ENCODE measurements at places on chromosomes 16 and 17.

DNA sequence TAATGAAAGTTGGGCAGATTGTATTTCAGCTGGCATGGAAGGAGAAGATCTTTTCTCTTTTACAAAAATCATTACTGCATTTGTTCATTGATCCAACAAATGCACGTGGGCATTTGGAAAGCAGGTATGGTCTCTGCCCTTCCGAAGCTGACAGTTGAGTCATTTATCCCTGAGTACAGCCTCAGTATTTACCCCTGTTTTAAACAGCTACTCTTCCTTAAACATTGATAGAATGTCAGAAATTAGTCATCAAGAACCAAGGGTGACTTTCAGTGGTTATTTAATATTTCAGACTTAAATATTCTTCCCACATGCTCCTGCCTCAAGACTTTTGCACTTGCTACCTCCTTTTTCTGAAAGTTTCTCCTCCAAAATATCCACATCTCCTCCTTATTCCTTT lies 226.7 kb upstream of the HSBP1 start:
- DNase-seq, result no peak

GRCh38 chr16:19210280-19210924 lies 42.4 kb downstream of the SYT17 start:
- no peak for DNase-seq

DNA sequence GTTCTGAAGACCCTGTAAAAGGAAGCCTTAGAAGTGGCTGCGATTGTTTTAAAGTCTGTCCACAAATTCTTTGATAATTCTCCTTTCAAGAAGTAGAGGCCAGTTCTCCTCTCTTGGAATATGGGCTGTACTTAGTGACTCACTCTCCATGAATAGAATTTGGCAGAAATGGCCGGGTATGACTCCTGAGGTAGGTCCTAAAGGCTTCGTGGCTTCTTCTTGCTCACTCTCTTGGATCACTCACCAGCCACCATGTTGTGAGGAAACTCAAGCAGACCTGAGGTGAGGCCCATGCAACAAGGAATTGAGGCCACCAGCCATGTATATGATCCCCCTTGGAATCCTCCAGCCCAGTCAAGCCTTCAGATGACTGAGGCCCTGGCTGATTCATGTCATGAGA lies 75.8 kb downstream of the WWOX start:
- DNase-seq, result no peak

DNA sequence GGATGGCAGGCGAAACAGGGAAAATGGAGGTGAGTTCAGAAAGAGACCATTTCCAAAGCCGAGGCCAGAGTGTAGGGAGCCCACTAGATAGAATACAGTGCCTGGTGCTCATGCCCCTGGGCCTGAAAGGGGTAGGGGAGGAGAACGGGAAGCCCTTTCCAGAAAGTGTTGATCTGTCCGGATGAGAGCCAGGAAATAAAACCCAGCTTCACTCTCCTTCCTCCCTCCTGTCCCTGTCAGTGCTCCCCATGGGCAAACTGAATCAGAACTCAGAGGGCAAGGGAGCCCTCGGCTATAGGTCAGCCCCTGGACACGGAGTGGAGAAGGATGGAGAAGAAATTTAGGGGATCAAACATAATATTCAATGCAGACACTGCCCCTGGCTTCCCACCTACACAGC lies 57.7 kb upstream of the RPL38 start:
- no peak for DNase-seq

GRCh38 chr16:27840311-27841060 lies 223.0 kb downstream of the GSG1L start:
- no peak for DNase-seq

DNA sequence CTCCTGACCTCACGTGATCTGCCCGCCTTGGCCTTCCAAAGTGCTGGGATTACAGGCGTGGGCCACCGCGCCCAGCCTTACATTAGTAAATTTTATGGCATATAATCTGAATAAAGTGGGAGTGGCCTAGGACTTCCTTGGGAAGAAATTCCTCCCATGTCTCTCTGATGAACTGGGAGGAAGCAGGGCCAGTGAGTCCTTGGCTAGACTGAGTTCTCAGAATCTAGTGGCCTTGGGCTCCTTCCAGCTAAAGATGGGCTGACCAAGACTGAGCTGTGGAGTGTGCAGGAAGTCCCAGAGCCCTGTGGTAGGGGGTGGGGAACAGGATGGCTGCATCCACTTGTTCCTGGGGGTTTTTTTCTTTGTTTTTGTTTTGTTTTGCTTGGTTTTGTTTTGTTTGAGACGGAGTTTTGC lies 10.0 kb upstream of the NAGLU start:
- DNase-seq, result no peak

DNA sequence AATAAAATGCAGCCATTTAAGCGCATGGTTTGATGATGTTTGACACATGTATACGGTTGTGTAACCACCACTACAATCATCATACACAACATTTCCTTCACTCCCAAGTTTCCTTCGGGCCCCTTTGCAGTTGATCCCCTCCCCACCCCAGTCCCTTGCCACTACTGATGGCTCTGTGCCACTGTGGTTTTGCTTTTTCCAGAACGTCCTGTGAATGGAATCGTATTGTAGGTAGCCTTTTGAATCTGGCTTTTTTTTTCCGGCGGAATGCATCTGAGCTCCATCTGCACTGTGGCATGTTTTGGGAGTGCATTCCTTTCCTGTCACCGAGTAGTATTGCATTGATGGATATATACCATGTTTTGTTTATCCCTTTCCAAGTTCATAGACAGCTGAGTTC lies 15.1 kb upstream of the MAP2K3 start:
- DNase-seq, result no peak

DNA sequence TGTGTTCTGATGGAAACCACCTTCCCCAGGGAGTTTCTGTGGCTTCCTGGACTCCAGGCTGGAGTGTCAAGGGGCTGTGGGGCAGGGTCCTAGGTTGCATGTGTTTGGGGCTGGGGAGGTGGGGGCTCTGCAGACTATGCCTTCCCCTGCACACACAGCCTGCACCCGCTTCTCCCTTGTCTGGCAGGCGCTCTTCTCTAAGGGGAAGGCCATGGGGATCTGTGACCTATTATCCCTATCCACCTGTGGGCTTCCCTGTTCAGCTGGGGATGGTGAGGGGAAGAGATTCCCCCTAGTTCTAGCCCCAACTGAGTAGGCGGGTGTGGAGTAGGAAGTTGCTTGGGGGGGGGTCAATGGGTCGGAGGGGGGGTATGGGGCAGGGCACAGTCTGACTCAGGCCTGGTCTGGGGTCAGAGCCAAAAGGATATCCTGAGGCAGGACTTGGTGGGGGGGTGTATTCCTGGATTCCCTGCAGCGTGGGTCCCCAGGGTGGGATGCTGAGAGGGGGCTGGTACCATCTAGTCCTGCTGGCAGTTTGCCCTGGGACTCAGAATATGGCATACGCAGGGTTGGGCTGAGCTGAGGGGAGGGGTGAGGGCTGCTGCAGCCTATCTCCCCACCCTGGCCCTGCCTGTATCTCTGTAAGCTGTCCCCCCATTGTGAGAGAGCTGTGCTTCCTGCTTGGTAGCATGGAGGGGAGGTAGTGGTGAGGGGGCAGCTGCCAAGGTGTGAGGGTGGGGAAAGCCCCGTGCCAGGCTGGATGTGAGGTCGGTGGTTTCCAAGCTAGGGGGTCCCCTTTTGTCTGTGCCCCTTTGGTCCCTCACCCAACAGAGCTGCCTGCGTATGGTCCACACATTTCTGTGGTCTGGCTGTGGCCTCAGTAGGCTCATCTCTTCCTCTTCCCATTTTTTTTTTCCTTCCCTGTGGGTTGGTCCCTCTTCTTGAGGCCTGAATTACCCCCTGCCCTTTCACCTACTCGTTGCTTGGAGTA lies 14.7 kb downstream of the RARA start:
- DNase-seq, result peak; percentile 45

DNA sequence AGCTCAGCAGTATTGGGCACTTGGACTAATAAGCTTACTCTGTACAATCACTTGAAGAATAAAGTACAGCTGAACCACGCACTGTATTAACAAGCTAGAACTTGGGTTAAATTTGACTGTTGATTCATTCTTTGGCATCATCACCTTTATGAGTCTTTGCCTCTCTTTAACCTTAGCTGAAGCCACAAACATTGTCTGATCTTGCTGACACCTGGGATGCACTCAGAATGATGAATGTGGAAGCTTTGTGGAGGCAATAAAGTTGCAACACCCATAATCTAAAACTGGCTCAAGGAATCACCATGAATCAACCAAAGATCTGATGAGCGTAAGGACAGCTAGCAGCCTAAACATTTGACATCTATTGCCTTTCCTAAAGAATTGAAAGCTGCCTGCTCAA lies 590.6 kb upstream of the SOX9 start:
- no peak for DNase-seq

GRCh38 chr16:85856079-85856478 lies 42.9 kb upstream of the IRF8 start:
- DNase-seq, result no peak

- DNase-seq, result no peak
Measured at GRCh38 chr17:49468811-49469385, 26.2 kb upstream of the NGFR start.

GRCh38 chr17:74530831-74531150 lies 484 bp downstream of the CD300LB start:
- DNase-seq, result no peak

DNA sequence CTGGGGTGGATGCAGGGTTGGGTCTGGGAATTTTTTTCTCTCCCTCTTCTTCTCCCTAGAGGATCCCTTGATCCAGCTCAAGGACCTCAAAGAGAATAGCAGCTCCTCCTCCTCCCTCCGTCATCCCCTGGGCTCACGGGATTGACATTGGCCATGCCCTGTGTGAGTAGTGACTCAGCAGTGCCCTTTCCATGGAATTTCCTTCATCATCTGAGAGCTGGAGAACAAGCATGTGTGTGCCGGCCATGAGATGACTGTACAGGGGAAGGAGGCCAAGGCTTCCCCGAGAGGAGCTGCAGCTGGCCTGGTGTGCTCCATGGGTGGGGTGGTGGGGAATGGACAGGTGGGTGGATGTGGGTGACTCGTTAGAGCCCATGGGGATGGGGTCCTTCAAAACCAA lies 8.9 kb upstream of the WSCD1 start:
- no peak for DNase-seq

GRCh38 chr17:33023790-33024189 lies 32.1 kb downstream of the SPACA3 start:
- DNase-seq, result no peak

All from stimulated activated CD4-positive, alpha-beta T cell treated with anti-CD3 and anti-CD28 coated beads, Interleukin-1b, Interleukin-23, amount 100 ng/mL, for 48 hours (primary cell).